Osteoblast (primary cell): ENCODE measurements at places on chromosomes 3 and 15.

DNA sequence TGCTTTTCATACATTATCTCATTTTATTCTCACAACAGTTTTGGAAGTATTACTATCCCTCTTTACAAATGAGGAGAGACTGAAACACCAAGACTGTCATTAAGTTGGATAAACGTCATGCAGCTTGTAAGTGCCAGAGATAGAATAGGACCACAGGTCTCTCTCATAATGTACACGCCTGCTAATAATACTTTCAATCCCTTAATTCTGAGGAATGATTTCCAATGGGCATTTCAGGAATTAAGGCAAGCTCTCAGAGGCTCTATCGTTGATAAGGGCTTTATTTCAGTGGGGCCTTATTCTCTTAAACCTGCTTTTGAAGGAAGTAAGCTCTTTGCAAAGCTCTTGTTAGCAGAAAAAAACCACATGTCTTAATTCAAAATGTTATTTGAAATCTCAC, 229.1 kb downstream of the NFKBIZ start:
- DNase-seq, result no peak

- DNase-seq, result no peak
These were observed 51.5 kb downstream of the MAP4 start for GRCh38 chr3:47964740-47965139.

DNA sequence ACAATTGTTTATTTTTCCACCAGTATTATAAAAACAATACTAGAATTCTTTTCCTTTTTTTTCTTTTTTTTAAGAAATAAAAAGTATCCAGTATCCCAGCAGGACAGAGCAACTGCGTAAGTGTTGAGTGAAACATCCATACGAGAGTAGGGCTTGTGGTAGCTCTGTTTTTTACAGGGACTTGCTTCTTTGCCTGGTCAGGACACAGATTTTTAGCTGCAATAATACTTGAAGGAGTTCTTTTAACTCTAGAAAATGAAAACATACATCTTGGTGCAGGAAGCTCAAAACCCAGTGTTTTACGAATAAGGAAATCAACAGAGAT, 297.7 kb upstream of the NR2E3 start:
- no peak for DNase-seq

DNA sequence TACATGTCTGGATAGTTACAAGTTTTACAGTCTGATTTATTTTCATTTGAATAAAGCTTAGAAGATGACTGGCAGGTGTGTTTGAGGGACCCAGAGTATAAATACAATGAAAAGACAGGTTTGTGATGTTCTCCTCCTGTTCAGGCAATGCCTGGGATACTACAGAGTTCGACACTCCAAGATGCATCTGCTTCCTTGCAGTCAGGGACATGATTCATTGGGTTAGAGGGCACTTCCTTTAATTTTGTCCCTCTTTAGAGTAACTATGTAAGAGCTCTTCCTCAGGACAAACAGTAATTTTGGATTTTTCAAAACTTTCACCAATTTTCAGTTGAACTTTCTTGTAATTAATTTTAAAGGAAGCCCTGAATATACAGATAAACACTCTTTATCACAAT, 102.0 kb downstream of the LMLN start:
- DNase-seq, result no peak
